ENCODE measurements at places on chromosomes 5 and 9. TPM values are rescaled to one million over a fixed set of nuclear protein-coding genes. Genes with fewer than 3 reads are reported as not detected.
A peak's percentile ranks its signal among the peaks of the same experiment; 100 is the strongest.

GRCh38 chr9:79470954-79471353 lies 100.8 kb upstream of the TLE4 start:
- DNase-seq, result no peak

- DNase-seq, result peak; percentile 21
Observed at GRCh38 chr5:61162832-61163567, 732 bp upstream of the SMIM15 start.

- DNase-seq, result no peak
Observed at GRCh38 chr5:135030956-135031812, 2.8 kb downstream of the PITX1 start.

DNA sequence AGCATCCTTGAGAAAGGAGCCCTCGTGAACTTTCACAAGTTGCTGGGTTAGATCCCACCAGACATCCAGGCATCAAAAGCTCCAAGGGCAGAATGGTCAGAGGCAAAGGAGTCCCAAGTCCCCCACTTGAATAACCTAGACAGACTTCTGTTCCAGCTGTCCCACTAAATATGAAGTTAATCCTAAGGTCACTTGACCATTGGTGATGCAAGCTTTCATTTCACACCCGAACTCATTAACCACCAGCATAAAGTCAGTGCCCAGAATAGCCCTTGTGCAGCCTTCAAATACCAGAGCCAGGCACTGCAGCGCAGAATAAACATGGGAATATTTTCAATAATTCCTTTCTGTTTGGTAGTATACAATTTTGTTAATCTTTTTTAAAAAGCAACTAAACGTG lies 28.9 kb downstream of the OXCT1 start:
- DNase-seq, result no peak

GRCh38 chr5:33241802-33242201 lies 199.0 kb upstream of the TARS1 start:
- DNase-seq, result peak; percentile 93

GRCh38 chr9:96052686-96053085 lies 177.2 kb downstream of the ERCC6L2 start:
- no peak for DNase-seq

GRCh38 chr9:27665136-27665535 lies 91.9 kb upstream of the C9orf72 start:
- no peak for DNase-seq

GRCh38 chr9:3431890-3432289 lies 93.9 kb downstream of the RFX3 start:
- DNase-seq, result no peak

DNA sequence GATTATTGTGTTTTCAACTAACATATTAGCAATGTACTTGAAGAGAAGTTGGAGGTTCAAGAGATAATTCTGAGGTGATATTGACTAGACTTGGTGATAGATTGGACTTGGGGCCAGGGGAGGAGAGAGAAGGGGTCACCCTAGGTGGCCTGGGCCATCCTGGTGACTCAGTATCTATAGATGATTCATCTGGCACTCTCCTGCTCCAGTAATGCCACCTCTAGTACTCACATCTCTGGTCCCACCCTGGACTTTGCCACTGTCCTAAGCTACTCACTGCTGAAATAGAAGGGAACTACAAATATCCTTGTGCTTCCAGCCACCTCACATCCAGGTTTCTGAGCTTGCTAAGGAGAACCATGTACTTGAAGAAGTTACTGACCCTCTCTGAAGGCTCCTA lies 249.9 kb downstream of the ARRDC3 start:
- no peak for DNase-seq

GRCh38 chr5:179432547-179432946 lies 87.3 kb upstream of the ADAMTS2 start:
- no peak for DNase-seq

GRCh38 chr5:59321642-59322041 lies 571.9 kb downstream of the PDE4D start:
- no peak for DNase-seq

GRCh38 chr9:136678624-136679023 lies 8.6 kb downstream of the AGPAT2 start:
- DNase-seq, result no peak

DNA sequence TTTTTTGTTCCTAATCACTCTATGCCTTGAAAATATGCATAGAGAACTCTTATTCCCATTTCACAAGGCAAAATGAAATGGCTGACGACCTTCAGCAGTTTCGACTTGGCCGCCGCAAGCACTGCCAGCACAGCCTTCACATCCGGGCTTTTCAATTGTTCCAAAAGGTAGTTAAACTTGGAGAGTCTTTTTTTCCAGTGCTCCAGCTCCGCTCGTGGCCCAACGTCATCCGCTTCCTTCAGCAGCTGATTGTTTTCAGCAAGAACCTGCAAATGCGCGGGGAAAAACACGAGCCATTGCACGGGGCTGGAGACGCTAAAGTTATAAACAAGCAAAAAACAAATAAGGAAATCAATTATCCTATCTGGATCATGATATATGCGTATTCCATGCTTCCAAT lies 25.4 kb downstream of the DNAH5 start:
- no peak for DNase-seq

DNA sequence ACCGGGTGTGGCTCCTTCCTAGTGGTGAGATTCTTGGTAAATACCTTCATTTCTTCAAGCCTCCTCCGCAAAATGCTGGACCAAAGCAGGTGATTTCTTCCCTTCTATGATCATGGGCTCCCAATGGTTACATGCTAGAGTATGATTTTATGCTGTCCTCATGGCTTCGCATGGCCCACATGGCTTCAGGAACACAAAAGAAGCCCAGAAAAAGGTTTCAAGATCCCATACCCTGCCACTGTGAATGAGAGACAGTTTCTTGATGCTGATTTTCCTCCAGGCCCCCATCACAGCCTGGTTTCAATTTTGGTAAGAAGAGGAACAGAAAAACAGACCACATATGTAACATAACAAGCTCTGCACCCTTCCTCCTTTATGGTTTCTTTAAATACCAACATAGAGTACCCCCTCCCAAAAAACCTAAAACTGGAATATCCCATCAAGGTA lies 2.4 kb upstream of the RXFP3 start:
- no peak for DNase-seq

GRCh38 chr5:172162323-172162986 lies 25.6 kb downstream of the STK10 start:
- no peak for DNase-seq

GRCh38 chr9:81462801-81463200 lies 226.5 kb downstream of the TLE1 start:
- no peak for DNase-seq

DNA sequence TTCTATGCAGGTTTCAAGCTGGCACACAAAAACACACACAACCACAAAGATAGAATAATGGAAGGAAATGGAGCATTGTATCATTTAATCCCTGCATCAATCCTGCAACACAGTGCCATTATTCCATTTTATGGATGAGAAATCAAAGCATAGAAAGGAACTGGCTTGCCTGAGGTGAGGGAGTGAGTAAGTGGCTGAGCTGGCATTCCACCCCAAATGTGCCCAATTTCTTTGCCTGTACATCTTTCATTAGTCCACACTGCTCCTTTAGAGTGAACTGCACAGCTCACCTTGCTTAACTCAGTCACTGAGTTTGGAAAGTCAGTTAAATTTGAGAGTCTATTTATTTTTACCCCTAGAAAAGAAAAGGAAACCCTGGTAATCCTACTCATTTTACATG lies 28.9 kb downstream of the ZNF366 start:
- no peak for DNase-seq

GRCh38 chr5:59565551-59565950 lies 328.0 kb downstream of the PDE4D start:
- DNase-seq, result no peak

DNA sequence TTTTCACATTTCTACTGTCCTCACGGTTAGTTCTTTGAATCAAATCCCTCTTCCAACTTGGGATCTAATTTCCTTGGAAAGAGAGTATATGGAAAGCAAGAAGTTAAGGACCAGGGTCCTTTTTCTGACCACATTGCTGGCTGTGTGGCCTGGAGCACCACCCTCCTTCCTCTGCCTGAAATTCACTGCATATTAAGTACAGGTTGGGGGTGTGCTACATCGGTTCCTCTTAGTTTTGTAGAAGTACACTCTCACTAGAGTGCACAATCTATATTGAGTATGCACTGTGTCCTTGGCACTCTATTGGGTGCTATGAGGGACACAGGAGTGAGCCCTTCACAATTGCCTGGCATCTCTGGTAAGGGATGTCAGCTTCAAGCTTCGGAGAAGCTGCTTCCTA lies 53.8 kb upstream of the KLF9 start:
- no peak for DNase-seq

- DNase-seq, result no peak
Observed at GRCh38 chr5:144276034-144276822, 105.6 kb downstream of the KCTD16 start.

- peak; percentile 88 for DNase-seq
Observed at GRCh38 chr5:67301285-67301903, 104.8 kb upstream of the CD180 start.

GRCh38 chr5:116292321-116292720 lies 207.5 kb downstream of the COMMD10 start:
- no peak for DNase-seq

GRCh38 chr5:54548565-54548964 lies 31.0 kb downstream of the SNX18 start:
- DNase-seq, result no peak

GRCh38 chr5:86875539-86875938 lies 257.8 kb downstream of the COX7C start:
- no peak for DNase-seq

DNA sequence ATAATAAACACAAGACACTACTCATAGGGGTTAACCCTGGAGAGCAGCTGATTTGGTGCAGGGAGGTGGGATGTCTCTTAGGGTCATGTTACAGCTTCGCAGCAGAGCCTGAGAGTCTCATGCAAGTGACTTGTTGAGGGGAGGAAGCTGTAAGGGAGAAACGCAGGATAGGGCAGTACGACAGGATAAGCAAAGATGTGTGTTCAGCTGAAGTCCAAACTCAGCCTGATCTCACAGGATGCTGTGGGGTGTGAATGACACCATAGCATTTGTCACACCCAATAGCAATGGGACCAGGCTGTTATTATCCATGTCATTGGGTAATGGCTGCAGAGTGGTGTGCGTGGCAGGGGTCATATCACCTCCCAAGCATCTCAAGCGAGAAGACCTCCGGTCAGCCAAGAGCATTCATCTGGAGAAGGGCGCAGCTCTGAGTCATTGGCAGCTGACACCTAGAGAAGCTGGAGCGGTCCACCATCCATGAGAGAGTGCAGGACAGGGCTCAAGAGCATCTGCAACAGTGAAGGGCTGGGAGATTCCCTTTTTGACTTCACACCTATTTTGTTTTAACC lies 49.2 kb upstream of the RPL26L1 start:
- DNase-seq, result no peak

DNA sequence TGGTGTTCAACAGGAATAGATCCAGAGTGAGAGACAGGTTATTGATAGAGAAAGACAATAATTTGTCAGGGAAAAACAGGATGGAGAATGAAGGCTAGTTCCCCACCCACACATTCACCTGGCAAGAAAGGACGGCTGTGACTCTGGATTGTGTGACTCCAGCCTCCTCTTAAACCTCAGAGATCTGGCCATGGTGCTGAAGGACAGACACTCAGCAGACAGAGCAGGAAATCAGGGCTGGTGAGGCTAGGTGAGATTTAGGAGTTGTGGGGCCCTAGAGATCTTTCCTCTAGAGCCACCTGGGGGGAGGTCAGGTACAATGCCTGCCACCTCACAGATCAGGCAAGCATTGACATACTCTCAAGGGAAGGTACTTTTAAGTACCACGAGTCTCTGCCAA lies 15.2 kb downstream of the OR1B1 start:
- DNase-seq, result no peak

- DNase-seq, result peak; percentile 56
Observed at GRCh38 chr5:56817263-56818014, 2.1 kb downstream of the MAP3K1 start.

GRCh38 chr5:144510845-144511579 lies 340.3 kb downstream of the KCTD16 start:
- DNase-seq, result no peak

- DNase-seq, result no peak
Observed at GRCh38 chr9:115254287-115255180, 136.6 kb upstream of the TNC start.

DNA sequence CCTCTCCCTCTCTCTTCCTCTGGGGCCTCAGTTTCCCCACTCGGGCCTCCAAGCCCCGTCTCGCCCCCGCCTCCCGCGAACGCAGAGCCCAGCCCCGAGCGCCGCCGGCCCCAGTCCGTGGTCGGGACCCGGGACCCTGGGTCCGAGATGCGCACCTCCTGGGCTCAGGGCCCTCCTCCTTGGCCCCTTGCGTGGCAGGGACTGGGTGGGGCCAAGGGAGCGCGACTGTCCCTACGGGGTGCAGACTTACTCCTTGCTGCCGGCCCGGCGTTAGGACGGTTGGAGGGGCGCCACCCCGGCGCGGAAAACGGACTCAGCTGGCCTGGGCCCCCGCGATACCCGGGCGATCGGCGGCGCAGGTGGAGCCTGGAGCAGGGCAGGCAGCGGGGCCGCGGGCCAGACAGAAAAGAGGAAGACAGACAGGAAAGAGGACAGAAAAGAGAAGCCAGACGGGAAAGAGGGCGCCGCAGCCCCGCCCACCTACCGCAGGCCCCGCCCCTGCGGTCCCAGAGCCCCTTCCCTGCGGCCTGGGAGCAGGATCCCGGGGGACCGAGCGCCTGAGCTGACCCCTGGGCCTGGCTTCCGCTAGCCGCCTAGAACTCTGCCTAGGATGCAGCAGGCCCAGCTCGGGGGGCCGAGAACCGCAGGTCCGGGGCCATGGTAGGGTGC lies at the start of gene GBGT1:
GBGT1 (minus strand) TSS at position 411 of the 669 bp plus-strand sequence. CDS start 1,502 bp downstream, outside the sequence.
- peak; percentile 55 for DNase-seq

Gene MCCC2
- total RNA-seq, result 28.6 TPM

Gene C5orf58
- not detected for total RNA-seq

Gene SLC34A3
- not detected for total RNA-seq

Gene ANKRD18B
- total RNA-seq, result 12.2 TPM

Gene PTGER4
- total RNA-seq, result 23.6 TPM

Gene PPP1R26
- total RNA-seq, result 11.8 TPM

Gene FBP1
- total RNA-seq, result 2.2 TPM

Gene TXNDC8
- total RNA-seq, result not detected

Gene PDE8B
- not detected for total RNA-seq

Gene RANBP3L
- total RNA-seq, result not detected

Gene GABBR2
- 9.2 TPM for total RNA-seq

Gene PCDHB8
- total RNA-seq, result 0.53 TPM

Gene SPOUT1
- total RNA-seq, result 51.6 TPM

Gene PRXL2C
- 14.7 TPM for total RNA-seq

Gene GRXCR2
- total RNA-seq, result not detected

Gene SPATA31C1
- not detected for total RNA-seq

Measured in endothelial cell of umbilical vein (primary cell).